Left hindlimb (tissue), 1 donor: ENCODE measurements at places on chromosomes 5 and 9.

GRCh38 chr9:116895961-116896360, 208.9 kb downstream of the TRIM32 start:
- no peak for DNase-seq

DNA sequence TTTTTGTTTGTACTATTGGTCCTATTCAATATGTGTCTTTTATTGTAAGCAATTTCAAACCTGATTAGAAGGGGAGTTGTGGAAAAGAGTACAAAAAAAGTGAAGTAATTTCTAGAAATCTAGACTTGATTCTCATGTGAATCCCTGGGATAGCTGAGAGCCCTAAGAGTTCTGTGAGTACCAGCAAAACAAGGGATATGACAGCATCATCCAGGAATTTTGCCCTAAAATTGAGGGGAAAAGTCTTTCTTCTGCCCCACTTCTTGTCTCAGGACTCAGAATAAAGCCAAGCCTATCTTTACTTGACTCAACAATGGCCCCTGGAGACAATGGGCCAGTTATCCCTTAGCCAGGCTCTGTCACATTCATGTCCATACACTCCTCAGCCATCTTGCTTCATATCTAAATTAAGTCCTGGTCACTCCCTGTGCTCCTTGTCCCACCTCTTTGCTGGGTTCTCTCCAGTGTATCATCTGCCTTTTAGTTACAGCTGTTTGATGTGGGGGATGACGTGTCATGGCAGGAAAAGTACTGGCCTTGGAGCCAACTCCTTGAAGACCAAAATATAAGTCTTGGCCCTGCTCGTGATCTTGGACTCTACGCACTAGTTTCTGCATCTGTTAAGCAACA, 81.2 kb downstream of the ADAMTS12 start:
- no peak for DNase-seq

DNA sequence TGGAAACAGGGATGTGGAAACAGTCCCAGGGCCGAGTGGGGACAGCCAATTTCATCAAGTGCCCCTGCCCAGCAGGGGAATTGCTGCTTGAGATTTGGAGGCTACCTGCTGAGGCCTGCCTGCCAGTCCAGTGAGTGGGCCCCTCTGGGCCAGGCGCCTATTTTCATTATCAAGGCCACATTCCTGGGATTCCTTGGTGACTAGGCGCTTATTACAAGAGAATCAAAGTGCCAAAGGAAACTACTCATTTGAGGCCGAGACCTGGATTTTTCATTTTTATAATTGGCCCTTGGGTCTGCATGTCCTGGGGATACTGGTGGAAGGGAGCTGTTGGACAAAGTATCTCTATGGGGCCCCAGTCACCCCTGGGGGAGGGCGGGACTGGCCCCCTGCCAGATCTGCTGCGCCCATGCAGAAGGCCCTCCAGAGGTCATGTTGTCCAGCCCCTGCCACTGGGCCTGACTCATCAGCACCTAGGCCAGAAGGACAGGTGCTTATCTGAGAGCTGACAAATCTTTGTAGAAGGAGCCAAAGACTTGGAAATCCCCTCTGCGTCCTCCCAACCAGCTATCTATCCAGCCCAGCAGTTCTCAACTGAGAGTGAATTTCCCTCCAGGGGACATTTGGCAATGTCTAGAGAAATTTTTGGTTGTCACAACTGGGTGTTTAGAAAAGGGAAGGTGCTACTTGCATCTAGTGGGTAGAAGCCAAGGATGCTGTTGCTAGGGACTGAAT, 45.6 kb downstream of the FOXI1 start:
- DNase-seq = no peak

DNA sequence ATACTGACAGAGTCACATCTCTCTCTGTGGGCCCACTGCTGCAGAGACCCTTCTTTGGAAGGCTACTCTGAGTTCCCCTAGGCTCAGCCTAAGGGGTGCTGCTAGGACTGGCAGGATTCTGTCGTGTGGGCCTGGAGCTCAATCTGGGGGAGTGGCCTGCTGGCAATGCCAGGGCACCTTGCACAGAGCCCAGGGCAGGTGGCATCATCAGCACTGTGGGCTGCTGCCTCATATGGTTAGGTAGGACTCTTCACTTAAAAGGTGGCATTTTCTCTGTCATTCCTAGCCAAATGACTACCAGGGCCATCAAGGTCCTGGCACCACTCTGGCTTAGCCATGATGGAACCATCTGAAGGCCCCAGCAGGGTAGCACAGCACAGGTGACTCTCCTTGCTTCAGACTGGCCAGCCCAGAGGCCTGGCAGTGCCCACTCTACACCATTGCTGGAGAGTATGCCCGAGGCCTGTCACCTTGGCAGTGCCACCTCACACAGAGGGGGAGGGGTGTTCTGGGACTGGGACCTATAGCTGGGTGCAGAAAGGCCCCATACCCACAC, 21.9 kb downstream of the PITX1 start:
- no peak for DNase-seq

- no peak for DNase-seq
Measured at GRCh38 chr9:98230789-98231188, 24.7 kb downstream of the TBC1D2 start.

DNA sequence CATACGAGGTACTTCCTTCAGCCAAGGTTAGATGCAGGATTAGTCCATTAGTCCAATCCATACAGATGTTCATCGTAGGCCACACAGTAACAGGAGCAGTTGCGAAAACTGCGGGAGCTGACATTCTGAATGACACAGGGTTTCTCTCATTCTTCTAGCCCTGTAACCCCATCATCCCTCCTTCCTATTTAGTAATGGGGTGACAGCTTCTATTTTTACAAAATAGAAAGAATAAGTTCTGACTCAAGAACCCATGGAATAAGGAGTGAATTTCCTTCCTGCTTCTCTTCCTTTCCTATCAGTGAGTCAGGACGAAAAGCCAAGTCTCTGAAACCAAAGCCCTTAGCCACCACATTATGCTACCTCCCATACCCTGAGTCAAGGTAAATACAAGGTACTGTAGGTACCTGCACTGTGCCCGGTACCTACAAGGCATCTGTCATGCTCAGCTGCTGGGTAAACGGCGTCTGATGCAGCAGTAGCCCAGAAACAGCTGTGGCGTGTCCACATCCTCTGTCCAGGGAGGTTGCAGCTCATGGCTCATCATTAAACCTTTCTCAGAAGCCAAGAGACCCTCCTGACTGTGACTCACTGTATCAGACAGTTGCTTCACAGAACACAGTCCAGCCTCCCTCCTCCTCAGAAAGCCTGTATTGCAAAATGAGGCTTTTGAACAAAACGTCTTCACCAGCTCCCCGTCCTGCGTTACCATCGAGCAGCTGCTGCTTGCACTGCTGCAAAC, 84.2 kb downstream of the ESM1 start:
- DNase-seq = no peak

- DNase-seq = no peak
Measured at GRCh38 chr9:97853844-97854695, 1.0 kb downstream of the FOXE1 start.

DNA sequence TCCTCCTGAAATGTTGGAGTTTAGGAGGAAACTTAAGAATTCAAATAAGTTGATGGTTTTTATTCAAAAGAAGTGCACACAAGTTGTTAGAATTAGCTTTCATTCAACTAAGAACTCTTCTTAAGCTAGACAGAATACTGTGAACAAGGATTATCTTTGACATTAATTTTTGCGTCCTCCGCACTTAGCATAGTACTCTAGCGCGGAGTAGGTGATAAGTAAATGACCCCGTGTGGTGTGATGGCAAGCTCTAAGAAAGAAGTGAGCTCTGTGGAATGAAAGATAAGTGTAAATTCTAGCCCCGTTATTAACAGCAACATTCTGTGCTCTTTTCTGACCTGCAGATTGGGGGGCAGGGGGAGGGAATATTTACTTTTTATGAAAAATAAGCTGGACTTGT, 1.0 kb downstream of the BRIX1 start:
- no peak for DNase-seq

DNA sequence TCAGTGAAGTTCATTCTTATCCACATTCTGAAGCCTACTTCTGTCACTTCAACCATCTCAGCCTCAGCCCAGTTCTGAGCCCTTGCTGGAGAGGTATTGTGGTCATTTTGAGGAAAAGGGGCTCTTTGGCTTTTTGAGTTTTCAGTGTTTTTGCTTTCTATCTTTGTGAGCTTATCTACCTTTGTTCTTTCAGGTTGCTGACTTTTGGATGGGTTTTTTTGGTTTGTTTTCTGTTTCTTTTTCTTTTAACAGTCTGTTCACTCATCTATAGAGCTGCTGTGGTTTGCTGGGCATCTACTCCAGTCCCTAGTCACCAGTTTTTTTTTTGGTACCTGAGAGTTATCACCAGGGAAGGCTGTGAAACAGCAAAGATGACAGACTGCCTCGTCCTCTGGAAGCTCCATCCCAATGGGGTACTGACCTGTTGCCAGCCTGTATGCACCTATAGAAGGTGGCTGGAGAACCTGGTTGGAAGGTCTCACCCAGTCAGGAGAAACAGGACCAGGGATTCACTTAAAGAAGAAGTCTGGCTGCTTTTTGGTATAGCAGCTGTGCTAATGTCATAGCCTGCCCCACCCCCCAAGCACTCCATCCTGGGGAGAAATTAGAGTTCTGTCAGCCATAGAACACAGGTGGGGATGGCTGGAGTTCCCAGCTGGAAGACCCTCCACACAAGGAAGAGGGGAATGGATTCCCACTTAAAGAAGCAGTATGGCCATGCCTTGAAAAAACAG, 138.6 kb upstream of the TSLP start:
- no peak for DNase-seq

GRCh38 chr9:114552706-114553105, 34.9 kb upstream of the ATP6V1G1 start:
- no peak for DNase-seq

DNA sequence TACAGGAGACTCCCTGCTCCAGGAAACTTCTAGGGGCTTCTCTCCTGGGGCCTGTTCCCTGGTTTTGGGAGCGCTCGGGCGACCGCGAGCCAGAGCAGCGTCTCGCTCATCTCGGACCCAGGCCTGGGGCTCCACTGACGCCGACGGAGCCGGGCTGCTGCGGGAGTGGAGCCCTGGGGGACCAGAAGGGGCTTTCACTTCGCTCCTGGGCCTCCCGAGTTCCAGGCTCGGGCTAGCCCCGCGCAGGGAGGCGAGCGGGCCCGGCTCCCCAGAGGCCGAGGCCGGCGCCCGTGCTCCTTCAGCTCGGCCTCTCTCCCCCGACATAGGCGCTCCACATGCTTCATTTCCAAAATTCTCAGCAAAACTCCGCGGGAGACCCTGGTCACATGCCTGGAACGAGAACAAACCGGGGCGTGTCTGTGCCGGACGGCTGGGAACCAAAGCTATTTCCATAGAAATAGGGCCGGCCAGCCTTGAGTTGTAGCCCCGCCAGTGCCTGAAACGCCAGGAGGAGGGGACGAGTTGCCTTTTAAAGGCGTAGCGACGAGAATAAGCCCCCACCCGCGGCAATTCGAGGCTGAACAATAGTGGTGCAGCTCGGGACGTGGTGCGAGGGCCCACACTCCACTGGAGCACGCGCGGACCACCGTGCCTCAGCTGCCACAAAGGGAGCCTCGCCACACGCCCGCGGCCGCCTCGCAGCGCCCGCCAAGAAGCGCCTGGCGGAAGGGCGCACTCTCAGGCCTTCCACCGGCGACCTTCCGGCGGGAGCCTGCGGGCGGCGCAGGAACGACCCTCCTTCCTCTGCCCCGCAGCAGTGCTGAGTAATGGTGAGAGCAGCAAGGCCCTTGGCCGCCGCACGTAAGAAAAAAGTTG, 1.1 kb upstream of the G3BP1 start:
- peak; percentile 89 for DNase-seq

- DNase-seq = no peak
Measured at GRCh38 chr9:92649007-92649406, 20.9 kb downstream of the IPPK start.

GRCh38 chr5:135517631-135518030, 18.1 kb downstream of the NEUROG1 start:
- no peak for DNase-seq

DNA sequence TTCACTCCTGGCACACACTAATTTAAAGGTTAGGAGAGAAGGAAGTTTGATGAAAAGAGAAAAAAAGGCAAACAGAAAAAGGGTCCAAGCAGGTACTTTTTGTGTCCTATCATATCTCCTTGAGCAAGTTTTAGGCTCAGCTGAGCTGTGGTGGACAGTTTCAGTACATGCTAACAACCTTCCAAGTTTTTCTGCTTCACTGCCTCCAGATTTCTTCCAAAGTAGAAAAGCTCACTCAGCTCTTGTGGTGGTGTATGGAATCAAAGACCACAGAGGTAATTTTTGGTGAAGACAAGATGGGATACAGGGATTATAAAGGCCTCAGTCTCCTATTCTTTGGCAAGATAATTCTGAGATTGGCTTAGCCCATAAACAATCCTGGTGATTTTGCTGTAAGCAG, 921.8 kb downstream of the NR2F1-AS1 start:
- no peak for DNase-seq

GRCh38 chr5:96857924-96858323, 18.4 kb upstream of the ERAP2 start:
- DNase-seq = no peak

DNA sequence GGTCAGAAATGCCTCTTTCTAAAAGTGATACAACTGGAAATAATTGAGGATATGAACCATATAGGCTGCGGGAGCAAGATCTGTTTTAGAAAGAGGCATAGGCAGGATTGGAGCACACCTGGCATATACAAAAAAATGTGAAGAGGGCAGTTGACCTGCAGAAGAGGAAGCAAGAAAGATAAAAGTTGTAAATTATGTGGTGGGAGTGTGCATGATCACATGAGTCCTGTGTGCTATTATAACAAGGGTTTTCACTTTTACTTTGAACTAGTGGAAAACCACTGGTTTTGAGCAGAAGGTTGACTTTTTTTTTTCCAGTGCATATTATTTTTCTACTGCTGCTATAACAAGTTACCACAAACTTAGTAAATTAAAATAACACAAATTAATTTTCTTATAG, 489.3 kb downstream of the ANXA1 start:
- DNase-seq = no peak

- no peak for DNase-seq
Measured at GRCh38 chr9:135273008-135273407, 185.5 kb downstream of the OLFM1 start.

GRCh38 chr5:90265545-90265857, 144.1 kb downstream of the CETN3 start:
- no peak for DNase-seq

- peak; percentile 36 for DNase-seq
Measured at GRCh38 chr5:26482810-26483375, 555.5 kb downstream of the CDH9 start.

- DNase-seq = no peak
Measured at GRCh38 chr9:132216861-132217619, 55.2 kb downstream of the NTNG2 start.

DNA sequence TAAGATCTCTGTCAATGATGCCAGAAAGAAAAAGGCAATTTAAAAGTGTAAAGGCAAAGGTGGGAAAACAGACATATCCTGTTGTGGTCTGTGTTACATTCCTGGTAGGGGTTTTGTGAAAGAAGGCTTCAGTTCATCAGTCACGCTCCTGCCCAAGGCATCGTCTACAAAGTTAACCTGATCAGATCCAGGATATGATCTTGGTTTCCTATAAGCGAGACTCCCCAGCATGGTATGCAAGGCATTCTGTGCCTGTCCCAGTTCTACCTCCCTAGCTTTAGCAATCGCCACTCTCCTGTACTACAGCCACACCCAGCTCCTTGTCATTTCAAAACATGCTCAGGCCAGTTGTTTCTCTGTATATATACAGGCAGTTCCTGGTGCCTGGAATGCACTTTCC, 58.0 kb upstream of the PTPN3 start:
- DNase-seq = no peak
